Omental fat pad (tissue), 4 donors: ENCODE measurements at places on chromosomes 11 and 22. TPM values are rescaled to one million over a fixed set of nuclear protein-coding genes. Genes with fewer than 3 reads are reported as not detected.

The TOM1 gene
- 90.7 TPM for total RNA-seq

The GAS2 gene
- 4.9 TPM for total RNA-seq

The FERMT3 gene
- total RNA-seq, result 101 TPM

The PNPLA3 gene
- total RNA-seq, result 1.0 TPM

The MPZL3 gene
- 2.4 TPM for total RNA-seq

The CD248 gene
- total RNA-seq, result 45.5 TPM

The RCOR2 gene
- not detected for total RNA-seq

The TALDO1 gene
- 295 TPM for total RNA-seq

The MAPK11 gene
- 12.1 TPM for total RNA-seq

The FAT3 gene
- 3.2 TPM for total RNA-seq

The OR8D1 gene
- total RNA-seq, result not detected

The NRGN gene
- total RNA-seq, result 3.2 TPM

The TRIM51 gene
- total RNA-seq, result not detected

The HSPB2 gene
- total RNA-seq, result not detected

The OR1S1 gene
- not detected for total RNA-seq

DNA sequence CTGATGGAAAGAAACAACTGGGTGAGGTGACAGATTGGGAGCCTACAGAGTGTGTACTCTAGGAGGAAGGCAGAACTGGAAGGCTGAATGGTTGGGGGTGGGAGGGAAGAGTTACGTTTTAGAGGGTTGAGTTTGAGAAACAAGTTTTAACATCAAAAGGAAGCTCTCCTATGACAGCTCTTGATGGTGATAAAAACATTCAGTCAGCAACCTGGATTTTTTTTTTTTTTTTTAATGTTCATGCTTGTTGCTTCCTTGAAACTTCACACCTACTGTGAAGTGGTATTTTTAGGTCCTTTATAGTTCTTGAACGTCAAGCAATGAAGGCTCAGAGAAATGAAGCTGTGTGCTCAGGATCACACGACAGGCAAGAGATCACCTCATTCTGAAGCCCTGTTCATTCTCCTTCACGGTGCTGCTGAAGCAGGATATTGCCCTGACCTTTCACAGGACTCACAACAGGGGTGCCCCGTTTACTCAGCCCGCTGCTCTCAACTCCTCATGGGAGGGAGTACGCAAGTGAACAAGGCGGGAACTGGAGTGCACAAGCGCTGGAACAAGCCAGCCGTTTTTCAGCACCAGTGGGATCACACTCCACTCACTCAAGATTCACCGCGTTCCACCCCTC lies 1.6 kb upstream of the TMEM109 start:
- no peak for DNase-seq

- DNase-seq, result no peak
Measured at GRCh38 chr11:83070044-83070701, 1.5 kb downstream of the RAB30 start.

- DNase-seq, result no peak
Measured at GRCh38 chr22:39671936-39672335, 101.4 kb downstream of the CACNA1I start.

- no peak for DNase-seq
Measured at GRCh38 chr11:101718402-101718801, 134.6 kb upstream of the TRPC6 start.

GRCh38 chr11:68988491-68988890 lies 7.7 kb upstream of the MRGPRD start:
- DNase-seq, result no peak

DNA sequence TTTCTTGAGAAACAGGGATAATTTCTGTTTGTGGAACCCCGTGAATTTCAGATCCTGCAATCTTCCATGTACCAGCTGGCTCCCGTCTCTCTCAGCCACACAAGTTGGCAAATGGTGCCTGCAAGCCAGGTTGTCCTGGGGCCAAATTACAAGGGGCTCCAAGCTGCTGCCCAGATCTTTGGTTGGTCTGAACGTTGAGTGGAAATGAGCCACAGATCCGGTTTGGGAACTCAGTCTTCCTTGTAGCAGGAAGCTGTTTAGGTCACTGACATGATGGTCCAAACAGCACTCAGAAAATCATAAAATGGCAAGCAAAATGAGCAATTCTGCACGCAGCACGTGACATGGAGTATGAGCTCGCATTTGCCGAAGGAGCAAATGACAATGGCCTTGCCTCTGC lies 1496.4 kb downstream of the TBC1D22A start:
- no peak for DNase-seq

DNA sequence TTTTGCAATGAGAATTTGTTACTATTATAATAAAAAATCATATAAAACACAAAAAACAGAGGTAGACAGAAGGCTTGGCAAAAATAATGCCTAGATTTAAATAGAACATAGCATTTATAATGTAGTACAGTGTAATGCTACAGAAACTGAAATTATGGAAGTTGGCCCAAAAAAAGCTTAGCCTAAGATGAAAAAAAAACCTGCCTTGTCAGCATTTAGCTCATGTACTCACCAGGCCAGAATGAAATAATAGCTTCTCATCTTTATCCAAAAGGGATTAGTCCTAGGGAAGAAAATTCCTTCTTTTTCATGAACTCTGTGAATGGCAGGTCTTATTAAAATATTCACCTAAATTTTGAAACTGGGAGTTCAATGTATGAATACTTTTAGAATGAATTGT lies 951.1 kb downstream of the LRRC4C start:
- no peak for DNase-seq

GRCh38 chr11:61090982-61091372 lies 11.3 kb upstream of the CD5 start:
- no peak for DNase-seq

DNA sequence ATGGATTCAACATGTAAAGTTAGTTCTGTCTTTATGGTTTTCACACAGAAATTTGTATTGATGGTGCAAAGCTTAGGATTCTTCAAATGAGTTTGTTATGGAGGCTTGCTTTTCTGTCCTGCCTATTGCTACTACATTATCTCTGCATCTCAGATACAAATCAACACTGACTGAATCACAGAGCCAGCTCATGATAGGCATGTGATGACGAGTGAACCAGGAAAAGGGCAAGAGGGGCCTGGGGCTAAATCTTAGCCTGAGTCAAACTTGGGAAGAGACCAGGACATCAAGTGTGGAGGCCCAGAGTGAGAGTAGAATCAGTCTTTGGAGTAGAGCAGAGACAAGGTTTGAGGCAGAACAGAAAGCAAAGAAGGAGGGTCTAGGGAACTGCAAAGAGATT lies 107.1 kb upstream of the CD44 start:
- no peak for DNase-seq

DNA sequence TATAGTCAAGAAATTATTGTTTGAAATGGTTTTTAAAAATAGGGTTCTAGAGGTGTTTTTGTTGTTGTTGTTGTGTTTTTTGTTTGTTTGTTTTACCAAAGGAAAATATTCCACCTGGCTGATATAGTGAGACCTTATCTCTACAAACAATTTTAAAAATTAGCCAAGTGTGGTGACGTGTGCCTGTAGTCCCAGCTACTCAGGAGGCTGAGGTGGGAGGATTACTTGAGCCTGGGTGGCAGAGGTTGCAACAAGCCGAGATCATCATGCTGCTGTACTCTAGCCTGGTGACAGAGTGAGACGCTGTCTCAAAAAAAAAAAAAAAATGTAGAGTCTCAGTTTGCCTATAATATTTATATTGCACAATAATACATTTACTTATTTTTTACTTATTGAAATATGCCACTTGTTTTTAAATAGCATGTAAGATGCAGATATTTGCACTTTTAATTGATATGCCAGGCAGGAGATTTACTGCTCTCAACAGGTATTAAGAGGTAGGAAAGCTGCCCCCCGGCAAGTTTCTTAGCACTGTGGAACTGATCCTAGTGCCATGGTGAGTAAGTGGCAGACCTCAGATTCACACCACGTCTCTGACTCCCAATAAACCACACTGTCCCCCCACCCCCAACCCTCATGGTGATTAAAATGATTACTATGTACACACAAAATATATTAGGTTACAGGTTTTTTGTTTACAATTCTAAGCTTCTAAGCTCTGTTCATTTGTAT lies 157.4 kb downstream of the TEAD1 start:
- no peak for DNase-seq

GRCh38 chr11:46237248-46238077 lies 40.0 kb upstream of the CREB3L1 start:
- DNase-seq, result peak; percentile 42

DNA sequence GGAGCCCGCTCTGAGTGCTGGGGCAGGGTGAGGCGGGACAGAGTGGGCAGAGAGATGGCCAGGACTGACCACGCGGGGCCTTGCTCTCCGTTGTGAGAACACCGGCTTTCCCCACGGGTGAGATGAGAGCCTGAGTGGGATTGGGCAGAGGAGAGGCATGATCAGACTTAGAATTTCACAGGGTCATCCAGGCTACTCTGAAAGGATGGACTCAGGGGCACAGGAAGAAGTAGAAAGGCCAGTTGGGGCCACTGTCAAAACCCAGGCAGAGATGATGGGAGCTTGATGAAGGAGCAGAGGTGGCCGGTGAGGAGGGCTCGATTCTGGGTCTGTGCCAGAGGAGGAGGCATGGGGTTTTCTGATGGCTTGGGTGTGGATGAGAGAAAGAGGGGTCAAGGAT lies 63.8 kb upstream of the NUP50 start:
- DNase-seq, result no peak

- no peak for DNase-seq
Measured at GRCh38 chr11:128005562-128005961, 581.8 kb downstream of the ETS1 start.

- no peak for DNase-seq
Measured at GRCh38 chr11:73340164-73340563, 32.1 kb downstream of the ARHGEF17 start.

- no peak for DNase-seq
Measured at GRCh38 chr11:75858613-75859012, 43.6 kb downstream of the UVRAG start.

DNA sequence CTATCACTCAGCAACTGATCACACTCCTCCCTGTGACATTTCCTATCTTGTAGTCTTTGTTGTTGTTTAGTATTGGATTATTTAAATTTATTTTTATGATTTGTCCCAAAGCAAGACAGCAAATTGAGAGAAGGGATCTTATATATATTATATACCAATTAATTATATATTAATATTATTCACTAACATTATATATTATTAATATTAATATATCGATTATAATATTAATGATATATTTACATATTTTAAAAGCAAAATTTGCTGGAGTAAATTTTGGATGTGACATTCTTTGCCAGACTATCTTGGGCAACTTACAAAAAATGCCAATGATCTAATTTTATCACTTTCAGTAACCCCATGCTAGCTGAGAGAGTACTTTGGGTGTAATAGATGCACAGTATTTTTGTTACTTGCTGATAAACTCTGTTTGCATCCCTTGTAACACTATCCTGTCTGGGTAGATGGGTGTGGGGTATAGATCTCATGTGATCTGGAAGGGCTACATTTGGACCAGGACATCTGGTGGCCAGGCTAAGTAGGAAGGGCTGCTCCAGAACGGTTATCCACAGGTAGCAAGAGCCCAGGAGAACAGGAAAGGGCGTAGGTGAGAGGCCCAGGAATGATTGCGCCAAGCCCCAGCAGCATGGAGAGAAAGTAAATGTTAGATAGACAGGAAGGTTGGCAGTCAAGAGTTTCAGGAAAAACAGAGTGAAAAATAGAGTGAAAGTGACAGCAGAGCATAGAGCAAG lies 608.6 kb upstream of the KIRREL3 start:
- DNase-seq, result no peak

DNA sequence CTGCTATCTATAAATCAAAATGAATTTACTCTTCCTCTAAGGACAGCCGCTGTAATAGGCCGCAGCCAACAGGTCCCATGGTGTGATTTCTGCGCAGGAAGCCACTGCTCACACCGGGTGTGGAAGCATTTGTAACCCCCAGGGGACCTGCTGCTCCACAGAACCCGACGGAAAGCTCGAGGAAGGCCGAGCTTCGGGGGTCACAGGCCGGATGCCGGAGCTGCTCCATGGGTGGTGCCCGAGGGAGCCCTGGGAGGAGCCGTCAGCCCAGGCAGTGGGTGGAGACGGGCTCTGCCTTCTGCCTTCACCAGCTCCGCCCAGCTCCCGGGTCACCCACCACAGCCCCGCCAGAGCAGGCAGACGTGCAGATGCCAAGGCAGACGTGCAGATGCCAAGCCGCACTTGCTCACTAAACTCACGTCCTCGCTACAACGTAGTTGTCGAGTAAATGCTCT lies 63.5 kb downstream of the BRD1 start:
- peak; percentile 16 for DNase-seq

DNA sequence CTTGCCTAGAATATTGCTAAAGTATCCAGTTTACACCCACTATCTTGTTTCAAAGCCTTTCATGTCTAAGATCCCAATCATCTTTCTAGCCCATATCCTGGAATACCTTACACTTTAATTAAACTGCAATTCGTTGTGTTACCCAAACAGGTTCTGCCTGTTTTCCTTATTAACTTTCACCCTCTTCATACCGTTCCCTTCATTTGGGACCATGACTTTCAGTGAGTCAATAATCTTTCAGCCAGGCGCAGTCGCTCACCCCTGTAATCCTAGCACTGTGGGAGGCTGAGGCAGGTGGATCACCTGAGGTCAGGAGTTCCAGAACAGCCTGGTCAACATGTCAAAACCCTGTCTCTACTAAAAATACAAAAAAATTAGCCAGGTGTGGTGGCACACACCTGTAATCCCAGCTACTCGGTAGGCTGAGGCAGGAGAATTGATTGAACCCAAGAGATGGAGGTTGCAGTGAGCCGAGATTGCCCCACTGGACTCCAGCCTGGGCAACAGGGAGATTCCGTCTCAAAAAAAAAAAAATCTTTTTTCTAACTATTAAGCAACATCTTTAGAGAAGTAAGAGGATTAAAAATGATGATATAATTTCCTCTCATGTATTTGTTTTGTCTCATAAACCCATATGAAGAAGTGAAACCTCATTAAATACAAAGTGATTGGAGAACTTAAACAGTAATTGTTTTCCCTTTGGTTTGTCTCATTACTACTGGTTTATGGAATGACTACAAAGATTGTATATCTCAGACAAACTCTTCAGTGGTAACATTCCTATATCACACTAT lies 20.7 kb downstream of the DMC1 start:
- no peak for DNase-seq

GRCh38 chr22:29344137-29344536 lies 28.6 kb upstream of the RASL10A start:
- DNase-seq, result peak; percentile 39

DNA sequence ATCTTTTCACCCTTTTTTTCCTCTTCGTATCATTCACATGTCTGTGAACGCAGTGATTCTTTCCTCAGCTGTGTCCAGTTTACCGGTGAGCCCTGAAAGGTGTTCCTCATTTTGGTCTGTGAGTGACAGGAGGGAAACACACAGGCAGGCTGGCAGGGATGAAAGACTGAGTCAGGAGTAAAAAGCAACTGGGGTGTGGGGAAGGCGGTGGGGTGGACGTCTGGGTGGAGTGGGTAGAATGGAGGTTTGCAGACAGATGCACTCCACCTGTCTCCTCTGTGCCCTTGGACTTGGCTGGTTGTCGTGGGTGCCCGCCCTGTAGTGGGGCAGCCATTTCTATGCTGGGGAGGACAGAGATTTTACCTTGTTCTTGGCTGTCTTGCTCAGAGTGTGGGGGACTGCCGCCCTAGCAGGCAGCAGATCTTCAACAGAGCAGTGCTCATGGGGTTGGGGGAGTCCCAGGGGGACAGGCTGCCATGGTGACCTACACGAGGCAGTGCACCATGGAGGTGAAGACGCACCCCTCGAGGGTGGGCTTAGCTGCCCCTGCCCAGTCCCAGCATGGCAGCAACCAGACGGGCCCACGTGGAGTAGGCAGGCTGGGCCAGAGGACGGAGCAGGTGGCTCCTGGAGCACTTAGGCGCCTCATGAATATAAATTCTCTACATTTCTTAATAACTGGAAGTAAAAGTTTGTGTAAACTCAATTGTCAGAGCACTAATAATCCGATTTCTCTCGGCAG lies 603.7 kb downstream of the TBC1D22A start:
- no peak for DNase-seq

GRCh38 chr11:13415201-13415600 lies 47.8 kb downstream of the BTBD10 start:
- DNase-seq, result no peak

GRCh38 chr11:20363500-20364340 lies at the start of gene HTATIP2:
TSS of gene HTATIP2 (plus strand) at chr11:20363714. CDS start at chr11:20364238, 524 bp downstream.
- DNase-seq, result no peak
